Esophagus muscularis mucosa (tissue), 4 donors: ENCODE measurements at places on chromosomes 6 and 20. TPM values are rescaled to one million over a fixed set of nuclear protein-coding genes. Genes with fewer than 3 reads are reported as not detected.

DNA sequence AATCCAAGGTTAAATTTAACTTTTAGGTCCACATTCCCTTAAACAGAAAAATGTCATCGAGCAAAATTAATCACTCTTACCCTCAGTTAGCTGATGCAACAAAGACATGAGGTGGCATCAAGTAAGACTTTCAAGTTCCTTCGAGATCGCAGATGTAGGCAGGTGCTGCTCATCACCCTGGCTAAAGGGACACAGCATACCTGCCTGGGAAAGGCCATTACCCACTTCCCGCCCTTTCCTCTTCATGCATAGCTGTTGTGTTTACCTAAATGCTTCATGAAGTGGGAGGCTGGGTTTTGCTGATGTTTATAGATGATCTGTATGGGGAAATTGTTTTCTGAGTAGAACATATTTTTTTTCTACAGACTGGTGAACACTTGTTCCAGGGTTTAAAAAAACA is 67.7 kb downstream of the GFRA4 start:
- peaks cover 56% of the 10 kb centered on the region for H3K36me3 ChIP-seq
- H3K27ac ChIP-seq, result no peak overlapping the region
- no peaks in the 10 kb centered on the region for H3K27me3 ChIP-seq
- peak; percentile 17 for DNase-seq
- H3K4me1 ChIP-seq, result no peaks in the 10 kb centered on the region
- no peak overlapping the region for H3K4me3 ChIP-seq

GRCh38 chr6:104396077-104396476 is 463.6 kb downstream of the HACE1 start:
- H3K27me3 ChIP-seq, result no peaks in the 10 kb centered on the region
- H3K4me1 ChIP-seq, result no peaks in the 10 kb centered on the region
- H3K4me3 ChIP-seq, result no peak overlapping the region
- H3K27ac ChIP-seq, result no peak overlapping the region

GRCh38 chr6:118565311-118565960 is 17.3 kb downstream of the PLN start:
- no peak overlapping the region for H3K4me3 ChIP-seq
- H3K4me1 ChIP-seq, result peaks cover 4% of the 10 kb centered on the region
- DNase-seq, result peak; percentile 12
- H3K27me3 ChIP-seq, result no peaks in the 10 kb centered on the region
- no peak overlapping the region for H3K27ac ChIP-seq

The PSORS1C2 gene
- not detected for total RNA-seq

The TTK gene
- 0.83 TPM for total RNA-seq
